ENCODE measurements at places on chromosomes 6 and 20.

DNA sequence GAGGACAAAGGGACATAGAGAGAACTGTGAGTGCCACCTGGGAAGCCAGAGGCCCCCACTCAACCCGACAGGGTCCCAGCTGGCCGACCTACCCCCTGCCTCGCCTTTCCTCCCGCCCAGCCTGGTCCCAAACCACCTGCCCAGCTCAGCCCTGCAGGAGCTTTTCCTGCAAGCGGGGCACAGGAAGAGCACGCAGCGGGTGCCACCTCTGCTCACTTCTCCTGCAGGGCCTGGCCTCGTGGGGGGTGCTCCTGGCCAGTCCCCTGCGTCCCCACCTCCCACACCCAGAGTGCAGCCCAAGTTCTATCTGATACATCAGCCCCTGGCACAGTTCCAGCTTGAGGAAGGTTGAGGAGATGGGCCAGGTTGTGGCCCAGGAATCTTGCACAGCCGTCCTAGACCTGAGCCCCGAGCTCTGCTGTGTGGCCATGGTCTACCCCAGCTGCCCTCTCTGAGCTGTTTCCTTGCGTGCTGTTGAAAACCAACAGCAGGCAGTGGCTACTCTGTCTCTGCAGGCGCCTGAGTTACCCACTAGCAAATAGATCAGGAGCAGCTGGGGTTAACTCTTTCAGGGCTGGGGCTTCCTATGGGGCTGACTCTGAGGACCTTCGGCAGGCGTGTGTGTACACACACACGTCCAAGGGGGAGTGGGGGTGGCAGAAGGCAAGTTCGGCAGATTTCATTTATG lies 1.7 kb downstream of the NECAB3 start:
- no peak for DNase-seq

- DNase-seq, result no peak
Observed at GRCh38 chr20:64140956-64141355, 23.3 kb upstream of the MYT1 start.

GRCh38 chr6:155861821-155862220 lies 406.2 kb upstream of the NOX3 start:
- DNase-seq, result no peak

- DNase-seq, result no peak
Observed at GRCh38 chr20:21505810-21506530, 7.9 kb downstream of the NKX2-2 start.
